ENCODE measurements at places on chromosomes 2 and 18. TPM values are rescaled to one million over a fixed set of nuclear protein-coding genes. Genes with fewer than 3 reads are reported as not detected.
A peak's percentile ranks its signal among the peaks of the same experiment; 100 is the strongest.

MDH1B gene
- 0.86 TPM for total RNA-seq

DNA sequence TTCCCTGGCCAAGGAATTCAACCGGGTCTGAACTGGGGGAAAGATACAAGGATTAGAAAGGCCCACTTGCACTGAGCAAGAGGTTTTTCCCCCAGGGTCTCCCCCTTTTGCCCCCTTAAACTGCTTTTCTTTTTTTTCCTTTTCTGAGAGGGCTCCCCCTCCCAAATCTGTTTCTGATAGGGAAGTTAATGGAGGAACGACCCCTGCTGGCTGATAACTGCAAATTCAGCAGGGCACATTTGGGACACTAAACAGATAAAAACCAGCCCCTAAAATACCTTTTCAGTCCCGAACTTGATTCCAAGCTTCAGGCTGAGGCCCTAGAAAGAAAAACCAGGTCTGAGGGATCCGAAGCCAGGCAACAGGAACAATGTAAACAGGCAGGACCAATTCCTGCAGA is 1012.4 kb upstream of the CRIM1 start:
- no peaks in the 10 kb centered on the region for H3K36me3 ChIP-seq
- H3K27me3 ChIP-seq: no peaks in the 10 kb centered on the region
- no peaks in the 10 kb centered on the region for H3K4me1 ChIP-seq
- no peak overlapping the region for H3K27ac ChIP-seq

SLC19A3 gene
- total RNA-seq: not detected

- H3K36me3 ChIP-seq: peaks cover 6% of the 10 kb centered on the region
- DNase-seq: no peak
- H3K4me3 ChIP-seq: peak overlapping the region; percentile 92
- H3K27me3 ChIP-seq: no peaks in the 10 kb centered on the region
- H3K4me1 ChIP-seq: peaks cover 76% of the 10 kb centered on the region
Measured at GRCh38 chr2:70126413-70126812, 39.1 kb downstream of the PCBP1 start.

DNA sequence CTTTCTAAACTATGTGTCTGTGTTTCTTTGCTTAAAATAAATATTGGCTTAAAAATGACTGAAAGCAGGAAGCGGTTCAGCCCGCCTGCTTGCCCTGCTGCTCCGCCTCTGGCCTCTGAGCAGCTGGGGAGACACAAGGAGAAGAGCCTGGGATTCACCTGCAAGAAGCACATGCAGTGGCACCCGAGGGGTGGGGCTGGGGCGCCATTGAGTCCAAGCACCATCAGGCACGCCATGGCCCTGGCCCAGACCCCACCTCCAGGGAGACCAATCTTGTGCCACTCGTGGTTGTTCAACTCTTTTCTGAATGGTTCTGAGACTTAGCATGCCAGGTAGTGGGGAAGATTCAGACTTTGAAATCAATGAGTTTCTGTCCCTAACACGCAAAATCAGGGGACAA is 495.5 kb upstream of the MYT1L start:
- H3K4me1 ChIP-seq: no peaks in the 10 kb centered on the region
- H3K4me3 ChIP-seq: no peak overlapping the region
- no peak for DNase-seq
- no peaks in the 10 kb centered on the region for H3K27me3 ChIP-seq

GRCh38 chr2:68620772-68621171 is 22.6 kb upstream of the PROKR1 start:
- H3K27ac ChIP-seq: no peak overlapping the region
- peaks cover 2% of the 10 kb centered on the region for H3K36me3 ChIP-seq
- DNase-seq: no peak
- no peaks in the 10 kb centered on the region for H3K4me1 ChIP-seq

CD8B2 gene
- total RNA-seq: 0.10 TPM

DNA sequence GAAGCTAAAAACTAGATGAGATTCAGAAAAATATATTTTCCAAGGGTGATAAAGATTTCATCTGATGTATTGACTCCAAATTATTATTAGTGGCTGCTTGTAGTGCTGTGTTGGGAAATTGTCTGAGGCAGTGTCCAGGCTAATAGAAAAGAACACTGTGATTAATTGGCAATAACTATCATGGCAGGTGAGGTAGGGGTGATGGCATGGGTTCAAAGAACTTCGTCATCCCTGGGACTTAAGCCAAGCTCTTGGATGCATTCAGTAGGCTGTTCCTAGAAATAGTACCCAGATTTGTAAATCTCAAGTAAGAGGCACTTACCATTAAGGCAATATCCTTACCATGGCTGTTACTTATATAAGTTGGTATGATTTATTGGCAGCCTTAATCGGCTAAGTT is 13.2 kb upstream of the RAPGEF4 start:
- no peak overlapping the region for H3K27ac ChIP-seq
- H3K4me3 ChIP-seq: no peak overlapping the region
- DNase-seq: no peak
- peaks cover 6% of the 10 kb centered on the region for H3K27me3 ChIP-seq
- H3K36me3 ChIP-seq: peaks cover 4% of the 10 kb centered on the region

- H3K27me3 ChIP-seq: no peaks in the 10 kb centered on the region
- no peak overlapping the region for H3K4me3 ChIP-seq
- no peaks in the 10 kb centered on the region for H3K36me3 ChIP-seq
- no peak overlapping the region for H3K27ac ChIP-seq
Measured at GRCh38 chr18:4544142-4544541, 89.0 kb upstream of the DLGAP1 start.

GRCh38 chr2:159982270-159982669 is 80.1 kb downstream of the PLA2R1 start:
- H3K4me1 ChIP-seq: no peaks in the 10 kb centered on the region
- no peak for DNase-seq
- H3K36me3 ChIP-seq: no peaks in the 10 kb centered on the region
- peaks cover 19% of the 10 kb centered on the region for H3K27me3 ChIP-seq

RPRD1A gene
- 33.9 TPM for total RNA-seq
